ENCODE measurements at places on chromosomes 7 and 10. TPM values are rescaled to one million over a fixed set of nuclear protein-coding genes. Genes with fewer than 3 reads are reported as not detected.
A peak's percentile ranks its signal among the peaks of the same experiment; 100 is the strongest.

DNA sequence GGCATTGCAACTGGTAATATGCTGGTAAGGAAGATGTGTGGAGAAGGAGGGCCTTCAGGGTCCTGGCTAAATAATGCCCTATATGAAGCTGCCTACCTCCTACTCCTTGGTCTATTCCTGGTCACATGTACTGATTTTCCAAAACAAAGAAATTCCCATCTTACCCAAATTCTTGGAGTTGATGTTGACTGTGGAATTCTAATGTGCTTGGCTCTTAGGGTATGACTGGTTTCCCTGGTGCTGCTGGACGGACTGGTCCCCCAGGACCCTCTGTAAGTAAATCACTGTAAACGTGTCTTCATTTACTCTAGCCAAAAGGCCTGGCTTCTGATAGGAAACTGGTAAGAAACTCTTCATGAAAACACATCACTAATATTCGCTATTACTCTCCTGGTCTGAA lies 27.0 kb downstream of the COL1A2 start:
- H3K4me3 ChIP-seq: no peak overlapping the region
- H3K36me3 ChIP-seq: no peaks in the 10 kb centered on the region
- no peak for DNase-seq

ARMC3 gene
- total RNA-seq: 0.05 TPM

DNA sequence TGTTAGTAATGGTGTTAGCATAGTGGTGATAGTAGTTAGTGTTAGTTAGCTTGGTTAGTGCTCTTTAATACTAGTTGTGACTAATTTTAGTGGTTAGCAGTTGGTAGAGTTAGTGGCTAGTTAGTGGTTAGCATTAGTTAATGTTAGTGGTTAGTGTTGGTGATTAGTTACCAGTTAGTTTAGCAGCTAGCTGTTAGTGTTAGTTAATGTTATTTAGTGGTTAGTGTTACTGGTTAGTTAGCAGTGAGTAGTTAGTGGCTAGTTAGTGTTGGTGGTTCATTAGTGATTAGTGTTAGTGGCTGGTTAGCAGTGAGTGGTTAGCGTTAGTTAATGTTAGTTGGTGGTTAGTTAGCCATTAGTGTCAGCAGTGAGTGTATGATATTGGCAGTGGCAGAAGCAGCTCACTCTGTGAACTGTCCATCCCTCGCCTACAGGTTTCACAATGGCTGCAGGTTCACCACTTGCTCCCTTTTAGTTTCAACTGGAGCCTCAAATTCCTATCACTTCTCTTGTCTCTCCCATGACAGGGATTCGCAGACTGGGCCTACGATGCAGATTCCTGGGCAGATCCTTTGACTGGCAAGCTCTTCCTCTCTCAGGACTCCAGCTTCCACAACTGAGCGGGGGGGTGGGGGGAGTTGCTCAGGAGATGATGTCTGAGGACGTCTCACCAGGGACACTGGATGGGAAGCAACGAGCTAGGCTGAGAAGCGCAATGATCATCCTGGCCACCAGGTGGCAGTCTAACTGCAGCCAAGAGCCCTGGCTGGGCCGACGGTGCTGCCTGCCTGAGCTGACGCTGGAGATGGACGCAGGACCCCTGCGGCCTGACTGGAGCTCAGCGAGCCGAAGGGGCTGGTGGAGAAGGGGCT lies 19.5 kb downstream of the GHRHR start:
- H3K27me3 ChIP-seq: no peaks in the 10 kb centered on the region
- H3K4me3 ChIP-seq: no peak overlapping the region
- H3K27ac ChIP-seq: no peak overlapping the region
- H3K4me1 ChIP-seq: no peaks in the 10 kb centered on the region
- DNase-seq: peak; percentile 87

KLLN gene
- total RNA-seq: 0.17 TPM

DNA sequence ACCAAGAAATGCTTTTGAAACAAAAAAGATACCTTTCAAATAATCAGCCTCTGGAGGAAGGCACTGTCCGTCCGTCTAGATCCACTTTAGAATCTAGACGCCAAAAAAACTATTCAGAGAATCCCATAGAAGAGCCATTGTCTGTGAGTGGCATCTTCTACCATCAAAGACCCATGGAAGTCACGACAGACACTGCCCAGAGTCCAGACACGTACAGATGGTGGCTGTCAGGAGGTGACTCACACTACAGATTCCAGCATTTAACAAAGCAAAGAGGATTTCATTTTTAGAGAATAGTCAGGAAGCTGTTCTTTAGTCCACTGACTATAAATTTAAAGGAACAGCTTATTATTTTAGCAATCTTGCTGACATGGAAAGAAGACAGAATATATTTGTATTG lies 11.7 kb downstream of the C1QL3 start:
- H3K4me1 ChIP-seq: no peaks in the 10 kb centered on the region
- DNase-seq: no peak
- no peaks in the 10 kb centered on the region for H3K27me3 ChIP-seq
- no peak overlapping the region for H3K27ac ChIP-seq
